Right kidney (tissue), 9 donors: ENCODE measurements at places on chromosomes 5 and 9.

DNA sequence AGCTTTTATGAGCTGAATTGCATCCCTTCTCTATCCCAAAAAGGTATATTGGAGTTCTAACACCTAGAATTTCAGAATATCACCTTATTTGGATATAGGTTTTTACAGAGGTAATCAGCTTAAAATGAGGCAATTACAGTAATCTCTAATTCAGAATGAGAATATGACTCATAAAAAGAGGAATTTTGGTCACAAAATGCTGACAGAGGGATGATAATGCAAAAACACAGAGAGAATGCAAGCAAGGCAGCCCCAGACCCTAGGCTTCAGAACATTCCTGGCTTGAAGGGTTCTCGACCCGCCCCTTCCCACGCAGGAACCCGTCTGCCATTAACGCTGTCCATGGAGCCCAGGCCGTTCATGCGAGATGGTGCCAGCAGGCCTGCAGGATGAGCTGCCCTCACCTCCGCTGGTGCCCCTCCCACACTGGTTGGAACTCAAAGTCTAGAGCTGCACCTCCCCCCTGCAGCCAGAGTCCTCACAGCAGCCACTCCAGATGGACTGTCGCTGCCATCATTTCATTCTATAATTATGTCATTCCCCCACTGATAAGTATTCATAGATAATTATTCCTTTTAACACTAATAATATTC is 1173.4 kb upstream of the ACO1 start:
- no peak for DNase-seq

GRCh38 chr9:98142182-98142907 is 23.3 kb upstream of the TRIM14 start:
- DNase-seq = no peak

DNA sequence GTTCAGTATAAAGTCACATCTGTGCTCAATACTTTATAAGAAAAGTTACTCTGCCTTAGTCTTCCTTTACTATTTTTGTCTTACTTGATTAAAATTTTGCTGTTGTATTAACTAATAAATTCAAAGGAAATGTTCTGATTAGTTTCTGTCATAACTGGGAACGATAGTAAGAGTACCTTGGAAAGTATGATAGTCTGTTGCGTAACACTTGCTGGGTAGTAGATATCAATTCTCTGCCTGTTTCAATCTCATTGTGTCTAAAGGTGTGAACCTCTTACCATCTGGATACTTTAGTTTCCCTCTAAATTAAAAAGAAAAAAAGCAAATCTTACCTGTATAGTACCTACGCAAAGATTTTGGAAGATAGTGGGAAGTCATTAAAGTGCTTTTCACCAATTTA is 48.5 kb downstream of the COMMD10 start:
- DNase-seq = no peak

DNA sequence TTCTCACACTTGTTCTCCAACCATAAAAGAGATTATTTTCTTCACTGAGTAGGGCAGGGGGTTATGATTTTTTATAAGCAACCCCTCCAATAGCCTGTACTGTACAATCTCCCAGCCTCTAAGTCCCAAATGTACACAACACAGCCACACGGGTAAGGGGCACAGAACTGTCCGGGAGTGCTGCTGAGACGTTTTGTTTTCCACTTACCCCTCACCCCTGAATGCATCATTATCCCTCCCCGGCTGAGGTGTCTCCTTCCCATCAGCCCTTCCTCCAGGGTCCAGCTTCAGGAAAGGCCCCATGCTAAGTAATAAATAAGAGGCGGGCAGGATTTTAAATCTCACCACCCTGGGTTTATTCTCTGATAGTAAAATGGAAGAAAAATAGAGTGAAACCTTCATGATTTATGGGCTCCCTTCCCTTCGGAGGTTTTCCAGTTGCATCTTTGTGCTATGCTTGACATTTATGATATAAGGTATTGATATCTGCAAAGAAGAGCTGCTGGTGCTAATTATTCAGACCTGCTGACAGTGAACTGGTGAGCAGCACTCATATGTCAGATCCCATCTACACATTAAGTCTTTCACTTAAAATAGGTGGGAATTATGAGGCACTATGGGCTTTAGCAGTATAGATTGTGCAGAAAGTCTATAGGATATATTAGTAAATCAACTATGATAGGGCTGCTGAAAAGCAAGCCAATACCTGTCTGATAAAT is 67.2 kb upstream of the MEGF10 start:
- DNase-seq = no peak

DNA sequence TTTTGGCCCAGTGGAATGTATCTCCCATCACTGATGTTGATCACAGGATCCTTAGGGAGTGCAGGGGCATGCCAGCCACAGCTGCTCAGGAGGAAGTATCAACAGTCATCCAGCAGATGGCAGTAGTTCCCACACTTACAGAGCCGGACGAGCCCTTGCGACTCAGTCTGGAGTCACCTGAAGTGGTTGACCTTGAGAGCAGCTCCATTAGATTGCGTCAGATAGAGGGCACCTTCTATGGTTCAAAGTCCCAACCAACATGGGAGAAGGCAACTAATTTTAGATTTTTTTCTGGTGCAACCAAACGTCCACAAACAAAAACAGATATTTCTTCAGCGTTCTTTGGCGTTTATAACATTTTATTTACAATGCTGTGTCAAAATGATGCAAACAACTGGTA is 124.5 kb downstream of the EGFLAM start:
- peak; percentile 50 for DNase-seq

- DNase-seq = no peak
Observed at GRCh38 chr9:99360026-99360425, 137.9 kb downstream of the SEC61B start.

DNA sequence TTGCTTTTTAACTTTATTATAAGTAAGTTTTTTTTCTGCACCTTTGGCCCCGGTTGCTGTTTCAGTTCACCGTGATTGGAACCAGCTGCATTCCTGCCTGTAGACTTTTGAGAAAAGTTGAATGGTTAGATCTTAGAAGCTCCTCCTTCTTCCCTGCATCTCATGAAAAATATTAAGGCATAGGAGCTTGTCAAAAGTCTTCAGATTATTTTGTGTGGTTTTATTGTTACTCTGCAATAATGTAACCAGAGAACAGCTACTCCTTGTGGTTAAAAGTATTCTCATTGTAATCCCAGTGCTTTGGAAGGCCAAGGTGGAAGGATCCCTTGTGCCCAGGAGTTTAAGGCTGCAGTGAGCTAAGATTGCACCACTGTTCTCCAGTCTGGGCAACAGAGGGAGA is 3.3 kb upstream of the SLC2A8 start:
- DNase-seq = no peak

GRCh38 chr9:76638001-76638400 is 126.2 kb upstream of the PCA3 start:
- no peak for DNase-seq

DNA sequence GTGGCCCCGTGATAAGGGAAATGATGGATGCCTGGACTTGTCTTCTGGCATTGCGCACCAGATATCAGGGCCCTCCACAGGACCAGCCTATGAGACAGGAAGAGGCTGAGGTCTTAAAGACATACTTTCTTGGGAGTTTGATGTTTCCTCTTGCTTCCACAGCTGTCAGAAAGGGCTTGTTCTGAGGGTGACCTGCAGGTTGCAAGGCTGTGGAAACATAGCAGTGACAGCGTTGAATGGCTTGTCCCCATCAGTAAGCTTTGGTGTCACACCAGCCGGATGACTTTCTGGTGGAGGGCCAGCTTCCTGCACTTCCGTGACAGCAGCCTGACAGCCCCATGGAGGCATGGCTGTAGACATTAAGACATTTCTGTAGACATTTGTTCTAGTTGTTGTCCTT is 143.2 kb downstream of the C9orf152 start:
- DNase-seq = no peak

- no peak for DNase-seq
Observed at GRCh38 chr5:14366763-14367162, 214.8 kb upstream of the OTULINL start.

- no peak for DNase-seq
Observed at GRCh38 chr9:134320868-134321471, 5.3 kb upstream of the RXRA start.

- DNase-seq = no peak
Observed at GRCh38 chr9:20236676-20237075, 385.6 kb downstream of the MLLT3 start.

DNA sequence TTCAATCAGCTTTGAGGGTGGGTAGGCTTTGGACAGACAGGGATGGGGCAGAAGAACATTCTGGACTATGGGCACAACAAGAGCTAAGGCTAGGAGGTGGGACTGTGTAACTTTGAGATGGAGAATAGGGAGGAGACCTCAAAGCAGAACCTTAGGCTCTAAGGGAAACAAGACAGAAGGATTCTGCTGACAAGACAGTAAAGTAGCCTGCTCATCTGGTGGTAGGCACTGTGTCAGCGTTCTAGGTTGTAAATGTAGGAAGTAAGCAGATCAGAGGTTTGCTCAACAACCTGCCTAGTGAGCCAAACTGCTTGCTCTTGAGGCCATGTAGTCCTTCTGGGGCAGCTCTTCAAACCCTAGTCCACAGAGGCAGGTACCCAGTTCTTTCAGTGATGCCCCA is 15.0 kb upstream of the IL12B start:
- DNase-seq = no peak

- no peak for DNase-seq
Observed at GRCh38 chr5:32526810-32527209, 58.5 kb upstream of the SUB1 start.

GRCh38 chr5:115366223-115366622 is 69.8 kb upstream of the CCDC112 start:
- no peak for DNase-seq

DNA sequence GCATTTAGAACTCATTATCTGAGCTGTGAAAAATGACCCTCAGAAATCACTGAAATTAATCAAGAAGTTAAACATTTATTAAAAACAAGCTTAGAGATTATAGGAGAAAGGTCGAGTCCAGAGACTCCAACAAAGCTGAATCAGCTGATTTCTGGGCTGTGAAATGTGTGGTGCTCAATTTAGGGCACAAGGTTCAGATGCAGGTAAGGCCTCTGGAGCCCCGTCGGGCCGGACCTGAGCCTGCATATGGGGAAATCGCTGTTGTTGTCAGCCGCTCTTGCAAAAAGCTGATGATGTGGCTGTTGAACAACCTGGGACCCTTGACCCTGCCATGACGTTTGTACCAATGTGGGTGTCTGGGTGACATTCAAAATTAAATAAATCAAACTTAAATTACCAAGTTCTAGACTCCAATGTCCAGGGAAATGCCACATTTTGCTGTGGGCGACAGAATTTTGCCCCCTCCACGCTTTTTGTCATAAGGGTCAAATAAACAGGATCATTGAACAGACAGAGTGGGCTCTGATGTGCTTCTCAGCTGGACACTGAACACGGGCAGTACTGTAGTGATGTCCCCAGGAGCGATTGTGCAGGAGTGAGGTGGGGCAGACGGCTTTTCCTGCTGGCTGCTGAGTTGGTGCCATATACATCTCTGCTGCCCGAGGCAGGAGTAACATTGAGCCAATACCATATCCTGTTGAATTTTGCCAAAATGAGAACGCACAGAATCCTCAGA is 27.2 kb upstream of the FBP1 start:
- no peak for DNase-seq

- DNase-seq = no peak
Observed at GRCh38 chr5:95241635-95242034, 43.3 kb downstream of the MCTP1 start.

DNA sequence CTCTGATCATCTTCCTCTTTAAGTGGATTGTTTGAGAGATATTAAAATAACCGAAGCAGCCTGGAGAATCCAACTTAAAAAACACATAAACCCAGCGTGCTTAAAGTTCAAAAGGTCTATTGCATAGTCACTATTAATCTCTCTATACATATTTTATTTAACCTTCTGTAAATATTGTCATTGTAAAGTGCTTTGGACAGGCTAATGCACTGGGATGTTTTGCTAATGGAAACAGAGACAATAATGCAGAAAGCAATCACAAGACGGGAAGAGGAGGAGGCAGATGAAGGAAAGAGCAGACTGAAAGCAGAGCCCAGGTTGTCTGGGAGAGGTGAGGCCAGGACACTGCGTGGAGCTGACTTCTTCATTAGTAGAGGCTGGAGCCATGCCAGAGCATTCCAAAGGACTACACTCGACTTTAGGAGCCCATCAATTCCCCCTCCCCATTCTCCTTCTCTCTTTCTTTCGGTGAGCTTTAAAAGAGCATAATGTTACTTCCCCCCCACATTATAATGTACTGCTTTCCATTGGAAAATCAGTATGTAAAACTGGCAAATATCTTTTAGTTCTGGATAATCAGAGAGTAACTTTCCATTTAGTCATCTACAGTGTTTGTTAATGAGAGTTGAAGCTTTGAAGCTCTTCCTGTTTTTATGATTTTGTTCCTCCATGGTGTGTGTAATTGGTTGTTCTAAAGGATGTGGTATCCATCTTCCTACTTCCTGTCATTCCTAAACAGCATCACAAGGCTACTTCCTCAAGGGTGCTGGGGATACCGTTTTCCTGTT is 307.3 kb upstream of the MPDZ start:
- peak; percentile 30 for DNase-seq

GRCh38 chr5:51392689-51393199 is 9.5 kb downstream of the ISL1 start:
- DNase-seq = no peak

GRCh38 chr9:99180662-99181061 is 41.1 kb downstream of the ALG2 start:
- DNase-seq = no peak

- no peak for DNase-seq
Observed at GRCh38 chr5:10297646-10298204, 10.0 kb downstream of the CMBL start.

GRCh38 chr5:33894566-33894965 is 2.8 kb upstream of the ADAMTS12 start:
- DNase-seq = no peak

- DNase-seq = no peak
Observed at GRCh38 chr5:79509244-79509885, 4.6 kb downstream of the HOMER1 start.

DNA sequence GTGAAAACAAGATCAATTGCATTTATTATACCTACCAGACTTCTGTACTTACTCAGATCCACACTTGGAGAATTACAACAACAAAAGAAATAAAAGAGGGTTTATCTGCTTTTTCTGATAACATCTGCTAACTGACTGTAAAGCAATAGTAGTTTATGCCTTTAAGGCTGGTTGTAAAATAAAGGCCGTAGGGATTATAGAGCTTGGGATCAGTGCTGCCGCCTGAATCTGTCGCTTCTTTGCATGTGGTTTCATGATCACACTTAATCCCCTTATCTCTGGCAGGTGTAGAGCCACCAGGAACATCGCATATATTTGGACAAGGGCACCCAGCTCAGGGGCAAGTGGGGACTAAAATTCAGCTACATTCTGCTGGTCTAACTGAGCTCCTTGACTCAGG is 146.7 kb downstream of the CCDC192 start:
- DNase-seq = no peak

DNA sequence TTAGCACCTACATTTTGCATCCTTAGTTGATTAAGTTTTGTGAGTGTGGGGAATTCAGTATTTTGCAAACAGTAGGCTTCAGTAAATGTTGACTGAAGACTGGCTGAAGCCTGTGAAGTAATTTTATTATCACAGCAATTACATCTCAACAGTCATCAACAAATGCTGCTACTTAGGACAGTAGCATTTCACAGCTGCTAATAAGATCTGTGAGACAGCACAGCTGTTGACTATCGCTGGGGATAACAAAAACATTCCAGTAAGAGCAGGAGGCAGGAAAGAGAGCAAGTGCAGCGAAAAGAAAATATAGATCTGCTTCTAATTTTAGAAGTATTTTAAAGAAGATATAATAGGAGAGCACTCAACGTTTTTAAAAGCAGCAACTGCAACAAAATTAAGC is 117.3 kb upstream of the FGF10 start:
- DNase-seq = no peak
